ENCODE measurements at places on chromosomes 1 and 21.

DNA sequence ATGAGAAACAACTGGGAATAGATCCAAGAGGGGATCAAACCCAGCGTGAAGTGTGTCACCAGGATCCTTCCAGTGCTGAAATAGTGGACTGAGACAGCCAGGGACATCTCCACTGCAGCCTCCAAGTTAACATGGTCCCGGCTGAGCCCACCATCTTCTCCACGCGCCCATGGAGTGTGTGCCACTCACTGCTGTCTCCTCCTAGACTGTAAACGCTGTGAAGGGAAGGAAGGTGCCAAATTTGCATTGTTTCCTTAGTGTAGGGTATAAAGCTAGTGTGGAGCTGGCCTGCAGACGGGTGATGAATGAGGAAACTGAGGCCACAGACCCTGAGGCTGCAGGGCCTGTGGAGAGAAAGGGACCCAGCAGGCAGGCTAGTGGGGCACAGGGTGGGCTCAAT lies 183.6 kb downstream of the FOXD2 start:
- no peak for DNase-seq

- DNase-seq, result peak; percentile 27
Observed at GRCh38 chr21:36587388-36587787, 107.5 kb upstream of the CLDN14 start.

GRCh38 chr1:240151136-240151735 lies 59.6 kb downstream of the FMN2 start:
- DNase-seq, result peak; percentile 51

DNA sequence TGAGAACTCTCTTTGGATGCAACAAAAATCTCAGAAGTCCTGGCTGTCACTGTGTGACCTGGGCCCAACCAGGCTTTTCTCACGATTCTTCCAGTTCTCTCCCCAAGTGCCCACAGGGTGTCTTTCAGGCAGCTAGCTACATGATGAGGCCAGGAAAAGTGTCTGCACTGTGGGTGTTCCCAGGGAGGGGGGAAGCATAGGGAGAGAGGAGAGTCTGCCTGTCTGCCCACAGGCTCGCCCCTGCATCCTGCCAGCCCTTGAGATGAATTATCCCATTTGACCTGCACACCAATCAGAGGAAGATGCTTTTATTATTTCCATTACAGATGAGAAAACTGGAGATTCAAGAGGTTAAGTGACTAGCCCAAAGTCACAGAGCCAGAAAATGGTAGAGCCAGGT lies 27.8 kb downstream of the FOXO6 start:
- DNase-seq, result no peak

DNA sequence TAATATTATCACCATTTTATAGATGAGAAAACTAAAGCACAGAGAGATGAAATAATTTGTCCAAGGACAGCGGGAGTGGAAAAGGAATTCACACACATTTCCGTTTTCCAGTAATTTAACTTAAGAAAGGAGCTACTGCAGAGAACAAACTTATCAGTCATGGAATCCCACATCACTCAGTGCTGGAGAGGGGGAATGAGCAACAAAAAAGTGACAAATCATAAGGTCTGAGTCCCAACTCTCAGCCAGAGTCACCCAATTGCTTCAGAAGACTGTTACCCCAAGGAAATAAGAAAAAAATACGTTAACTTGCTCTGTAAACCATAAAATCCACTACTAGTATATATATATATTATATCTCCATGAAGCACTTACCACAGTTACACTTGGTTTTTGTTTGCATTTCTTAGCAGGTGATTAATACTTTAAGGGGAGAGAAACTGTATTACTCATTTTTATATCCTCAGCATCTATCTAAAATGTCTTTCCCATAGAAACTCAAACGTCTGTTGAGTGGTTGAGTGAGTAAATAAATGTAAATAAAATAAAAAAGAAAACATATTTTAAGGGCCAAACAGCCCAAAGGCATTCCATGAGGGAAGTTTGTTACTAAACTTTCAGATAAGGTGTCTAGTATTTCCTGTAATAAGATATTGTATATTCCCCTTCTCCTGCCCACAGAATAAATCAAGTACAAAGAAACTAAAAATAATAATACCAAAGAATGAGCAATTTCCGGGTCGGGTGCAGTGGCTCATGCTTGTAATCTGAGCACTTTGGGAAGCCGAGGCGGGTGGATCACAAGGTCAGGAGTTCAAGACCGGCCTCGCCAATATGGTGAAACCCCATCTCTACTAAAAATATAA lies 76.8 kb downstream of the SLC45A1 start:
- peak; percentile 87 for DNase-seq

- no peak for DNase-seq
Observed at GRCh38 chr1:109938556-109938955, 27.9 kb downstream of the CSF1 start.

DNA sequence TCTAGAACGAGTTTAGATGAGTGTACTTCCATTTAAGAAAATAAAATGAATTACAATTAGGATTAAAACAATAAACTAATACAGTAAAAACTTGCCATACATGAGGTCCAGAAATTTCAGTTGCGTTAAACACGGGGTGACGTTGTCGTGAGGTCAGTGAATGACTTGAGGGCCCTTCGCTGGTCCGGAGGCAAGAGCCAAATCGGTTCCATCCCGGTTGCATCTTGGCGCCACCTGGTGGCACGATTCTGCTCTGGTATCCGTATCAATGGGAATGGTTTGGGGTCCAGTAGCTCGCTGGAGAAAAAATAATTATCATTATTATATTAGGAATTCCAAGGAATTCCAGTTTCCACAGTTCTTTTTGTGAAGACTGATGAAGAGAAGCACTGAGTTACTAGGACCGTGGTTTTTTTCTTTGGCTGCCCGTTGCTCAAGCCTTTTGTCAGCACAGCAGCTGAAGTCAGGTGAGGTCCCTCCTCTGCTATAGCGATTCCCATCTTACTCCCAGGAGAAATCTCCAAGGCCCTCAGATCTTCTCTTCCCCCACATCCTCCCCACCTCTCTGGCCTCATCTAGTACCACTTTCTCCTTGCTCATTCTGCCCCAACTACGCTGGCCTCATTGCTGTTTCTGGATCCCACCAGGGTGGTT lies 161.4 kb downstream of the SLC35F3 start:
- peak; percentile 60 for DNase-seq

GRCh38 chr21:34702341-34703170 lies 33.8 kb downstream of the CLIC6 start:
- peak; percentile 90 for DNase-seq

GRCh38 chr1:64881281-64881680 lies 85.1 kb downstream of the JAK1 start:
- DNase-seq, result peak; percentile 69

GRCh38 chr1:214364386-214364785 lies 83.4 kb downstream of the SMYD2 start:
- peak; percentile 46 for DNase-seq

DNA sequence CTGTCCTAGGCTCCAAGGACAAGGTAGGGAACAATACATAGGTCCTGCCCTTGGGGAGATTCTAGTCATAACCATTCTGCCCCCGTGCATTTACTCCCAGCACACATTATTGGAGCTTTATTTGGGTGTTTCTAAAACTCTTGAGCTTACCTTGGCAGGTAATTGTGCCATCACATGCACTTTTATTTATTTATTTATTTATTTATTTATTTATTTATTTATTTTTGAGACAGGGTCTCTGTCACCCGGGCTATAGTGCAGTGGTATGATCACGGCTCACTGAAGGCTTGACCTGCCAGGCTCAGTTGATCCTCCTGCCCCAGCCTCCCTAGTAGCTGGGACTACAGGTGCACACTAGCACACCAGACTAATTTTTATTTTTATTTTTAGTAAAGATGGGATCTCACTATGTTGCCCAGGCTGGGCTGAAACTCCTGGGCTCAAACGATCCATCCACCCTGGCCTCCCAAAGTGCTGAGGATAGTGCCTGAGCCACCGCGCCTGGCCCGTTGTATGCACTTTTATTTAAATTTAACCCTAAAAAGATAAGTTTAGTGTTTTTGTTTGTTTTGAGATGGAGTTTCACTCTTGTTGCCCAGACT lies 9.2 kb downstream of the AGMAT start:
- no peak for DNase-seq

DNA sequence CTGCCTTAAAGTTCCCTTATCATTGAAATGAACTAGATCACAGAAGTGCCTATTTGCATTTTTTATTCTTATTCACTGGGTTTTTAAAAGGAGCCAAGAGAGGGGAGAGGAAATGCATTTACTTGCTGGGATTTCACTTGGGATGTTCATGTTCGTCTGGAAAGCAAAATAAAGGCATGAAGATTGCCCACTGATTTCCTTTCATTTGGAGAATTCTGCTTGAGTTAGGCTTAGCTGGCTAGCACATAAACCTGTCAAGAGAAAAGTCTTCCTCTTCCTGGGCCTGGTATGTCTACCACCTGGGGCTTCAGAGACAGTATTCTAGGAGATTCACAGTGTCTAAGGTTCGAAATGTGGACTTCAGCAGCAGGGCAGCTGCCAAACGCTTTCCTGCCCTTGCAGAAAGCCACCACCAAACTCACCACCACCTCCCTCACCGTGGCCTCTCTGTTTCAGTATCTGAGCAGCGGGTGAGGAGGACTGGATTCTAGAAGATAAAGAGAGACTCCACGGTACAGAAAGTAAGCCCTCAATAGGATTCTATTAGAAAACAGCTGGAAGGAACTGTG lies 44.5 kb downstream of the HIVEP3 start:
- DNase-seq, result no peak

DNA sequence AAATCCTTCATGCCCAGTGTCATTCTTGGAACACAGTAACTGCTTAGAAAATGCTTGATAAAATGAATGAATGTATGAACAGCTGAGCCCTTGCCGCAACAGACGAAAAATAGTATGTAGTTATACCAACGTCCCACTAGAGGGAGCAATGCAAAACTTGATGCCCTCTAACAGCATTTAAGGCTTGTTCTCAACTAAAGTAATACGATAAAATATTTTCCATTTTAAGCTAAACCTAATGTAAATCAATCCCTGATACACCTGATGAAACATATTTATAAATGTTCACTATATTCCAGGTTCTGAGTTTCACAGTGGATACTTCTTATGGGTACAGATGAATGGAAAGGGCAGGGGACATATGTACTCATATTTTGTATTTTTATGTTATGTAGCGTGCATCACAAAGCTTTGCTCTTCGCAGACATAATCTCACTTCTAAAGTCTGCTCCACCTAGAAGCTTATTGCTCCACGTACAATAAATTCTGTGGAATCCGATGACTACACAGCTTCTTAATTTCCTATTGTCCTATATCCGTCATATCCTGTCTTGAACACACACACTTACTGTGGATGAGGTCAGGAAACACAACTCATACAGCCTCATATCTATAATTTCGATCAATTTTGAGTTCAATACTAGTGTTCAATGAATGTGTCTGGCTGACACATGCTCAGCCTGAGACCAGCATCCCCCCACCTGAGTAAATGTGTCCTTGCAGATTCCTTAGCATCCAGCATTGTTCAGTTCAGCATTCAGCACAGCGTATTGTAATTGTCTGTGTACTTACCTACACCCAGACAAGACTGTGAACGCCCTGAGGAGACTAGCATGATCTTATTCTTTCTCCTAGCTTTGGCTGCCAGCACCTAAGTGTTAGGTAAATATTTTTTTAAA lies 4.4 kb upstream of the UTP25 start:
- peak; percentile 88 for DNase-seq

DNA sequence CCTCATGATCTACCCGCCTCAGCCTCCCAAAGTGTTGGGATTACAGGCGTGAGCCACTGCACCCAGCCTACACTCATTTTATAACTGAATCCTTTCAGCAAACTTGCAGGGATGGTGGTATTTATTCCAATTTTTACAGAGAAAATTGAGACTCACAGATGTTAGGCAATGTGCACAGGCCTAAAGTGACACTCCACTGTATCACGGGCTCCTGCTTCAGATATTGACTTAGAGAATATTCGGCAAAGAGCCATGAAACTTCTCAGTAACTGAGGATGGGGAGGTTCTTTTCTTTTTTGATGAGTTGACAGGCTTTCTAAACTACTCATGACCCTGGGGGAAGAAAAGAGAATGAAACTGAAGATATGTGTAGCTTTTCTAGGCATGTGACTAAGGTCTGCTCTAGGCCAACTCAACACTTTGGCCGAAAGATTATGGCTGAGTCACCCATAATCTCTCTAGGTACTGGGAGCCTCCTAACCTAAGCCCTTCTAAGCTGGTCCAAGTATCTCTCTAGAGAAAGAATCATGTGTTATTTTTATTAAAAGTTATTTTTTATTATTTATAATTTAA lies 19.9 kb upstream of the PTCH2 start:
- peak; percentile 28 for DNase-seq

DNA sequence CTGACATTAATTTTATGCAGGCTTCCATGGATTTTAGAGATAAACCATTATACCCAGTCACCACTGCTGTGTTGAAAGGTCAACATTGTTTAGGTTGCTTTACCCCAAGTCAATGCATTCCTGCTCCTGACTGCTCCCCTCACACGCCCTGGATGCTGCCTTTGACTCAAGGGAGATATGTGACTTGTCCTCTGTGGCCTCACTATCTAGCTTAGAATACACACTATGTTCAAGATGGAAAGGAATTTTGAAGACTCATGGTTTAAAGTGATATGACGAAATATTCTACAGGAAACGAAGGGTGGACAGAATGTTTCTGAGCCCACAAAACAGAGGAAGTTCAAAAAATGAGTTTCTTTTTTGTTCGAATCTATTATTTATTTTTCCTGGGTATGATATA lies 170.4 kb upstream of the NR5A2 start:
- peak; percentile 77 for DNase-seq

- DNase-seq, result peak; percentile 48
Observed at GRCh38 chr1:45493116-45493697, 2.2 kb upstream of the TESK2 start.

GRCh38 chr1:92004129-92004528 lies 25.7 kb upstream of the EPHX4 start:
- DNase-seq, result no peak

- DNase-seq, result no peak
Observed at GRCh38 chr21:14526199-14526598, 19.9 kb downstream of the SAMSN1 start.

- DNase-seq, result no peak
Observed at GRCh38 chr1:18183533-18183932, 75.9 kb downstream of the IGSF21 start.

DNA sequence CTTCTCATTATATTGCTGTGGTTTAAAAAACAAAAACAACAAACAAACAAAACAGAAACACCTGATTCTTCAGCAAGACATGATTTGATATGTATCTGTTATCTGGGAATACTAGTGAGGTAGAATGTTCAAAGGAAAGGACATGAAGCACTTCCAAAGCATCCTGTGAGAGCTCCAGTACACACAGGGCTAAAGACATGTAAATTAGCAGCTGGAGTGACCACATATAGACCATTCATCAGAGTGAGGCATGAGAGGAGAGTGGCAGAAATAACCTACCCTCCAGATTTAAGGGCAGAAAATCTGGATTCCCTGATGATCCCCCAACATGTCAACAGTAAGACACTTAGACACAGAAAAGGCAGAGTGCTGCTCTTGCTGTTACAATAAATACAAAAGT lies 260.5 kb upstream of the CHRM3 start:
- no peak for DNase-seq

GRCh38 chr1:200590001-200590400 lies 30.6 kb downstream of the KIF14 start:
- DNase-seq, result no peak

GRCh38 chr1:89538361-89538760 lies 13.7 kb downstream of the LRRC8B start:
- peak; percentile 18 for DNase-seq

- DNase-seq, result no peak
Observed at GRCh38 chr1:92786111-92786901, 1.4 kb upstream of the EVI5 start.
